ENCODE measurements at places on chromosomes 6 and 20. TPM values are rescaled to one million over a fixed set of nuclear protein-coding genes. Genes with fewer than 3 reads are reported as not detected.

- no peak overlapping the region for H3K27ac ChIP-seq
- no peak overlapping the region for H3K4me3 ChIP-seq
- no peaks in the 10 kb centered on the region for H3K36me3 ChIP-seq
- H3K27me3 ChIP-seq = no peaks in the 10 kb centered on the region
- no peak for DNase-seq
Measured at GRCh38 chr20:42530855-42531448, 658.8 kb downstream of the PTPRT start.

GRCh38 chr6:227812-228338 is 64.4 kb upstream of the DUSP22 start:
- DNase-seq = no peak
- no peak overlapping the region for H3K4me3 ChIP-seq
- H3K4me1 ChIP-seq = no peaks in the 10 kb centered on the region
- no peak overlapping the region for H3K27ac ChIP-seq
- no peaks in the 10 kb centered on the region for H3K27me3 ChIP-seq

DNA sequence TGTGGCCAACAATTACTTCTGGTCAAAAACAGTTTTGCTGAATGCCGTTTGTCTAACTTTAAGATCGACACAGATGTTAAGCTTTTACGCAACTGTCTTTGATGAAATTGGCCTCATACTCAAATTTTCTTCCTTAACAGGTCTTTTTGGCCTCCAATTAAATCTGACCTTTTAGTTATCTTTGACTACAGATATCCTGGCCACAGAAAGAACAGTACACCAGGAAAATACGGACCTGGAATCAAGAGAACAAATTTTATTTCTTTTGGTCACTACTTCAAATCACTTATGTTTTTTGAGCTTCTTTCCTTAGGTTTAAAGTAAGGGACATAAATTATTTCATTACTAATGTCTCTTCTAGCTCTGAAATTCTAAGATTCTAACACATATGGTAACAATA is 49.8 kb downstream of the IBTK start:
- no peak overlapping the region for H3K4me3 ChIP-seq
- no peak overlapping the region for H3K27ac ChIP-seq
- H3K4me1 ChIP-seq = no peaks in the 10 kb centered on the region
- peaks cover 90% of the 10 kb centered on the region for H3K36me3 ChIP-seq
- no peak for DNase-seq

DNA sequence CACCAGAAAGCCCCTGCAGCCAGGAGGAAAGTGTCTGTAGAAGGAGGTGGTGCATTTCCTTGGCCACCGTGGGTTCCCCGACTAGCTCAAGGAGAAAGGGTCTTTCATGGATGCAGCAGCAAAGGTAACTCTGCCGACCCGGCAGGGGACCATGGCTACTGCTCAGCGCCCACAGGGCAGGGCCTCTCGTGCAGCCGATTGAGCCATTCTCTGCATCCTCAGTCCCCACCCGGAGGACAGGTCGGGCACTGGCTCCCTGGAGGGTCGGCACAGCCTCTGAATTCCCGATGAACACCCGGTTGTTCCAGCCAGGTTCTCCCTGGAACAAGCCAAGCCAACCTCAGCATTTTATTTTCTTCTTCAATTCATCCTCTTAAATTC is 24.1 kb upstream of the FOXC1 start:
- H3K27ac ChIP-seq = no peak overlapping the region
- no peaks in the 10 kb centered on the region for H3K36me3 ChIP-seq
- no peaks in the 10 kb centered on the region for H3K4me1 ChIP-seq

The NKAPL gene
- total RNA-seq = not detected
